Osteocyte (in vitro differentiated cells): ENCODE measurements at places on chromosomes 12 and 14. TPM values are rescaled to one million over a fixed set of nuclear protein-coding genes. Genes with fewer than 3 reads are reported as not detected.

- H3K36me3 ChIP-seq = no peaks in the 10 kb centered on the region
- H3K27ac ChIP-seq = no peak overlapping the region
- no peaks in the 10 kb centered on the region for H3K4me1 ChIP-seq
- no peak for DNase-seq
- H3K27me3 ChIP-seq = no peaks in the 10 kb centered on the region
Observed at GRCh38 chr12:73506611-73507010, 1031.0 kb upstream of the ATXN7L3B start.

Gene MDM1
- 10.9 TPM in 2 replicates for total RNA-seq

DNA sequence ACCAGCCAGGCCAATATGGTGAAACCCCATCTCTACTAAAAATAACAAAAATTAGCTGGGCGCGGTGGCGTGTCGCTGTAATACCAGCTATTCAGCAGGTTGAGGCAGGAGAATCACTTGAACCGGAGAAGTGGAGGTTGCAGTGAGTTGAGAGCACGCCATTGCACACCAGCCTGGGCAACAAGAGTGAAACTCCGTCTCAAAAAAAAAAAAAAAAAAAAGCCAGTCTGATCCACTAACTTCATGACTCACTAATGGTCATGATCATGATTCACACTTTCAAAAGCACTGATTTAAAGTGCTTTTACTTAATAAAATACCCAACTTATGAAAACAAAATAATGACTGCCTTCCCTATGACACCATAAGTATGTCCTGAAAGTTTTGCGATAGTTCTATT lies 38.4 kb upstream of the CPM start:
- no peak for DNase-seq
- H3K27ac ChIP-seq = no peak overlapping the region
- no peak overlapping the region for H3K4me3 ChIP-seq
- H3K36me3 ChIP-seq = no peaks in the 10 kb centered on the region

Gene KRT72
- not detected in 2 replicates for total RNA-seq

DNA sequence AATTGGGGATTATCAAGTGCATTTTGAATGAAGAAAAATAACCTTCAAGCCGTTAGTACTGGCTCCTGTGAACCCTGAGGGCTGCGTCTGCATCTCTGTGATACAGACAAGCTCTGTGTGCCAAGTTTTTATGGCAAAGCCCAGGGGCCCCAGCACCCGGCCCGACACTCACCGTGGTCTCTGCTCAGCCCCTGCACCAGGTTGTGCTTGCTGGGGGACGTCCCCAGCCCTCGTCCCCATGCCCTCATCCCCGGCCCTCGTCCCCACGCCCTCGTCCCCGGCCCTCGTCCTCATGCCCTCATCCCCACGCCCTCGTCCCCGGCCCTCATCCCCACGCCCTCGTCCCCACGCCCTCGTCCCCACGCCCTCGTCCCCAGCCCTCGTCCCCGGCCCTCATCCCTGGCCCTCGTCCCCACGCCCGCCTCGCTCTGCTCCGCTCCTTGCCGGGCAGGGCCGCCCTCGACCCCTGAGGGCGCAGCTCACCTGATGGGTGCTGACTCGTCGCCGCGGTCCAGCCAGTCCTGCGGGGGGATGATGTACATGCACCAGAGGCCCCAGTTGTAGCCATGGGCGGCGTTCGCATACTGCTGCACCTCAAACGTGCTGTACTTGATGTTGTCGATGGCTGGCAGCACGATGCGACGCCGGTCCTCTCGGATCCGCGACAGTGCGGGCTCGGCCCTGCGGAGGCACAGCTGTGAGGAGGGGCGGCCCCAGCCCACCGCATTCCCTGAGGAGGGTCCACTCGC lies 72.0 kb downstream of the GALNT9 start:
- no peak overlapping the region for H3K27ac ChIP-seq
- H3K36me3 ChIP-seq = no peaks in the 10 kb centered on the region
- H3K4me1 ChIP-seq = peaks cover 8% of the 10 kb centered on the region

Gene PRB4
- total RNA-seq = not detected in 2 replicates

- H3K4me3 ChIP-seq = peak within 1 kb of the TSS; percentile 77
- H3K27me3 ChIP-seq = peaks cover 75% of the 10 kb centered on the region
- H3K36me3 ChIP-seq = no peaks in the 10 kb centered on the region
- DNase-seq = no peak
Observed at GRCh38 chr12:99984271-99985128, at the start of gene ANKS1B. Gene ANKS1B, minus strand, starts transcription at chr12:99984936. Its CDS starts 699 bp downstream, at chr12:99984237.

DNA sequence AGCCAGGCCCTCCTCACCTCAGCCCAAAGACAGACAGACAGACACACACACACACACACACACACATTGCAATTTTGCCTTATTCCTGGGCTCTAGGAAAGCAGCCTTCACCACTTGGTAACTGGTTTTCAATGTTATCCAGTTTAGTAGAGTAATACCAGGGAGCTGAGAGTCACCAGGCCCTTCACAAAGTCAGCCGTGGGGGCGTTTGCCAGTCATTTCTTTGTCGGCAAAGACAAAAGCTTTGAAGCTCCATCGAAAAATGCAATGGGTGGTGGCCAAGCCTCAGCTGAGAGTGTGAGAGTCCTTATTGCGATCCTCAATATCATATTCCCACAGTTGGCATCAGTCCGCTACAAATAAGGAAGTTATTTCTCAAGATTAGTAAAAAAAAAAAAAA lies 8.1 kb upstream of the KCNA5 start:
- H3K4me1 ChIP-seq = peaks cover 3% of the 10 kb centered on the region
- H3K36me3 ChIP-seq = no peaks in the 10 kb centered on the region
- H3K27ac ChIP-seq = no peak overlapping the region
- peaks cover 13% of the 10 kb centered on the region for H3K27me3 ChIP-seq
- no peak overlapping the region for H3K4me3 ChIP-seq

Gene AKAP5
- total RNA-seq = 3.4 and 3.6 TPM in 2 replicates

- no peak overlapping the region for H3K27ac ChIP-seq
- H3K4me1 ChIP-seq = peaks cover 7% of the 10 kb centered on the region
- no peaks in the 10 kb centered on the region for H3K27me3 ChIP-seq
Observed at GRCh38 chr12:76649099-76649498, 89.5 kb upstream of the OSBPL8 start.

GRCh38 chr12:54201001-54201794 lies 12.4 kb upstream of the SMUG1 start:
- H3K27me3 ChIP-seq = peaks cover 59% of the 10 kb centered on the region
- H3K27ac ChIP-seq = no peak overlapping the region
- no peak overlapping the region for H3K4me3 ChIP-seq
- peak; percentile 92 for DNase-seq
- peaks cover 2% of the 10 kb centered on the region for H3K36me3 ChIP-seq
- peaks cover 3% of the 10 kb centered on the region for H3K4me1 ChIP-seq

GRCh38 chr12:54033980-54034784 lies 1.3 kb downstream of the HOXC5 start:
- H3K27ac ChIP-seq = no peak overlapping the region
- H3K36me3 ChIP-seq = no peaks in the 10 kb centered on the region
- peaks cover 21% of the 10 kb centered on the region for H3K4me1 ChIP-seq
- no peak overlapping the region for H3K4me3 ChIP-seq
- DNase-seq = no peak
- H3K27me3 ChIP-seq = peaks cover 82% of the 10 kb centered on the region

- DNase-seq = no peak
- no peaks in the 10 kb centered on the region for H3K27me3 ChIP-seq
- no peak overlapping the region for H3K27ac ChIP-seq
- H3K4me3 ChIP-seq = no peak overlapping the region
- H3K4me1 ChIP-seq = peaks cover 4% of the 10 kb centered on the region
- H3K36me3 ChIP-seq = no peaks in the 10 kb centered on the region
Observed at GRCh38 chr12:80679346-80680131, 27.9 kb upstream of the MYF6 start.

- DNase-seq = no peak
- H3K27ac ChIP-seq = no peak overlapping the region
- peaks cover 53% of the 10 kb centered on the region for H3K4me1 ChIP-seq
- no peak overlapping the region for H3K4me3 ChIP-seq
Observed at GRCh38 chr12:12996209-12996608, 3.9 kb downstream of the HEBP1 start.

Gene IRAK4
- total RNA-seq = 9.6 and 10.0 TPM in 2 replicates

DNA sequence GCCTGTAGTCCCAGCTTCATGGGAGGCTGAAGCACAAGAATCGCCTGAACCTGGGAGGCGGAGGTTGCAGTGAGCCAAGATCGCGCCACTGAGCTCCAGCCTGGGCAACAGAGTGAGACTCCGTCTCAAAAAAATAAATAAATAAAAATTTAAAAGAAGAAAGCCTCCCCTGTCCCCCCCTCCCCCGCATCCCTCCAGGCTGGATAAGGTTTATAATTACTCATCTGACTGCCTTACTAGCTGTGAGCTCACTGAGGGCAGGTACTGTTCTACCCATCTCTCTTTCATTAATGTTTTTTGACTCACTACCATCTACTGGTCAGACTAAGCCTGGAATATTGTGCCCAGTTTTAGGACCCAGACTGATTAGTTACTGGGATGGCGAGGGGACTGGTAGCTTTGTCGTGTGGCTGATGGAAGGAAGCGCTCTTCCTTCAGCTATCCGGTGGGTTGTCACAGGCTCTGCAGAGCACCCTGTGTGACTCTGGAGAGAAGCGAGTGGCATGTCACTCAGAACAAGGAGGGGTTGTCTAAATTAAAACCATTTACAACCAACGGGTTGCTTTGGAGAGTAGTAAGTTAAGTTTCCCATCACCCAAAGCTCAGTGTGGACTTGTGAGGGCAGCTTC lies 16.9 kb downstream of the EVL start:
- H3K27ac ChIP-seq = peak overlapping the region; percentile 56
- no peak overlapping the region for H3K4me3 ChIP-seq
- H3K36me3 ChIP-seq = peaks cover 15% of the 10 kb centered on the region
- DNase-seq = peak; percentile 30

Gene ASCL1
- total RNA-seq = not detected in 2 replicates

- H3K36me3 ChIP-seq = peaks cover 14% of the 10 kb centered on the region
- H3K27ac ChIP-seq = no peak overlapping the region
- no peaks in the 10 kb centered on the region for H3K27me3 ChIP-seq
- no peaks in the 10 kb centered on the region for H3K4me1 ChIP-seq
- H3K4me3 ChIP-seq = no peak overlapping the region
Observed at GRCh38 chr12:1130164-1130563, 139.1 kb downstream of the ERC1 start.

DNA sequence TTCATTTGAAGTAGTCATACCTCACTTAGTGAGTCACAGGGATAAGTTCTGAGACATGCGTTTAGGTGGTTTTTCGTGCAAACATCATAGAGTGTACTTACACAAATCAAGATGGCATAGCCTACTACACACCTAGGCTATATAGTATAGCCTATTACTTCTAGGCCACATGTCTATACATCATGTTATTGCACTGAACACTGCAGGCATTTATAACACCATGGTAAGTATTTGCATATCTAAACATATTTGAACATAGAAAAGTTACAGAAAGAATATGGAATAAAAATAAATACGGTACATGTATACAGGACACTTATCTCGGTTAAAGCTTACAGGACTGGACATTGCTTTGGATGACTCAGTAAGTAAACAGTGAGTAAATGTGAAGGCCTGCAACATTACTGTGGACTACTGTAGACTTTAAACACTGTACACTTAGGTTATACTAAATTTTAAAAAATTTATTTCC lies 670.6 kb downstream of the SLC16A7 start:
- H3K36me3 ChIP-seq = no peaks in the 10 kb centered on the region
- H3K27me3 ChIP-seq = no peaks in the 10 kb centered on the region
- peaks cover 41% of the 10 kb centered on the region for H3K4me1 ChIP-seq
- H3K4me3 ChIP-seq = no peak overlapping the region

GRCh38 chr12:108337235-108338223 lies 1.6 kb downstream of the CMKLR1 start:
- peak overlapping the region; percentile 86 for H3K4me3 ChIP-seq
- peaks cover 76% of the 10 kb centered on the region for H3K4me1 ChIP-seq
- H3K27me3 ChIP-seq = no peaks in the 10 kb centered on the region
- peaks cover 3% of the 10 kb centered on the region for H3K36me3 ChIP-seq

- H3K4me3 ChIP-seq = no peak overlapping the region
- no peak overlapping the region for H3K27ac ChIP-seq
- H3K27me3 ChIP-seq = no peaks in the 10 kb centered on the region
- no peaks in the 10 kb centered on the region for H3K36me3 ChIP-seq
Observed at GRCh38 chr14:65943916-65944410, 531.4 kb downstream of the FUT8 start.

Gene NEUROD4
- not detected in 2 replicates for total RNA-seq

DNA sequence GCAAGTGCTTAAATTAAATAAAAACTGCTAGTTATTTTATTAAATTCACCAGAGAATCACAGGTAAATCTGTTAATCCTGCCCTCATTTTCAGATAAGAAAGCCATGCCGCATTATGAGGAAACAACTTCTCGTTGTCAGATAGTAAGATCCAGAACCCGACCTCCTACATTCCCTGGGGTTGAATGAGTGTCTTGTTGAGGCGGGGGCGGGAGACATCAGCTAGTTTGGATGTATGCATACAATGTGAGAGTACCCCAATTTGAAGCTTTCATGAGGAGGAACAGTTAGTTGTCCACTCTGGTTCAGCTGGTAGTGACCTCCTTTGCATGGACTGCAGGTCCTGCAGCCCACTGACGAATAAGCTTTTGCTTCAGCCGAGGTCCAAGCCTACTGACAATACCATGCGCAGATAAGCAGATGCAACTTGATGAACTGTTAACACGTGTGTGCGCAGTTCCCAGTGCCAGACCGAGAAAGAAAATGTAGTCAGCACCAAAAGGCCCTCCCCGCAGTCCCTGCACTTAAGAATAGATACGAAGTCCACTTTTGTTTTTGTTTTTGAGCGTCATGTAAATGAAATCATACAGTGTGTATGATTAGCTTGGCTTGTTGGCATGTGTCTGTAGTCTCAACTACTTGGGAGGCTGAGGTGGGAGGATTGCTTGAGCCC lies 34.9 kb downstream of the EVL start:
- no peak for DNase-seq
- H3K4me3 ChIP-seq = no peak overlapping the region
- peak overlapping the region; percentile 20 for H3K27ac ChIP-seq

DNA sequence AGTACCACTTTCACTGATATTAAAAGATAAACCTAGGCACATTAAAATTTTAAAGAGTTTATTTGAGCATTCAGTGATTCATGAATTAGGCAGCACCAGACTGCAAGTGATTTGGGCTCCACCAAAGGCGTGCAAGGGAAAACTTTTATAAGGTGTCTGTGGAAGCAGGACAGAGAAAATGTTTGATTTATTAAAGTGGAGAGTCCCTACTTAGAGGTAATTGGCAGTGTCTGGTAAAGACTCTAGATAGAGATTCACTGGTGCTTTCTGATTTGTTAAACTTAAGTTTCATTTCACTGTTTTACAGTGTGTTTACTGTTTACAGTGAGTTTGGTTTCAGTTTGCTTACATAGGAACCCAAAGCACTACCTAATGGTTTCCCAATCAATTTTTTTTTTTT lies 72.8 kb downstream of the ANKS1B start:
- H3K4me3 ChIP-seq = no peak overlapping the region
- no peaks in the 10 kb centered on the region for H3K27me3 ChIP-seq
- no peaks in the 10 kb centered on the region for H3K36me3 ChIP-seq

Gene EPS8
- total RNA-seq = 303 and 308 TPM in 2 replicates

- no peak overlapping the region for H3K27ac ChIP-seq
- peak overlapping the region; percentile 50 for H3K4me3 ChIP-seq
- peaks cover 12% of the 10 kb centered on the region for H3K4me1 ChIP-seq
- no peak for DNase-seq
- peaks cover 72% of the 10 kb centered on the region for H3K27me3 ChIP-seq
Observed at GRCh38 chr14:76138758-76139723, 12.7 kb upstream of the GPATCH2L start.

Gene KLHL33
- total RNA-seq = 0.05 and 0.08 TPM in 2 replicates

Gene KIAA0586
- 17.9 and 19.0 TPM in 2 replicates for total RNA-seq
